ENCODE measurements at places on chromosomes 5 and 9.
A peak's percentile ranks its signal among the peaks of the same experiment; 100 is the strongest.

- DNase-seq: no peak
These were observed 147.2 kb upstream of the KLF4 start for GRCh38 chr9:107636571-107637381.

DNA sequence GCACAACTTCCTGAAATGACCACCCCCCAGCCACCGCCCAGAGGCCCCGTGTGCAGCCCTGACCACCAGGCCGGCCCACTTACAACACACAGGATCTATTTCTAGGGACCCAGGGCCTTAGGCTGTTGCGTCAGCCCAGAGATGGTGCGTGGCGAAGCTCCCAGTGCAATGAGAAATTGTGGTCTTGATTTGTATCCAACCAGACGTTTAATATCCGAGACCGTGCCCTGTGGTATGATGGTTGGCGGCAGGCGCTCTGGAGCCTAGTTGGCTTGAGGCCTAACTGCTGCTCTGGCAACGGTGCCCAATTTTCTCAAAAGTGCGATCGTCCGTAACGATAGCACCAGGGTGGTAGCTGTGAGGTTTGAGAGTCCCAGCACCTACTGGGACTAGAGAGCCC is 32.6 kb upstream of the SLC6A19 start:
- peak; percentile 29 for DNase-seq

DNA sequence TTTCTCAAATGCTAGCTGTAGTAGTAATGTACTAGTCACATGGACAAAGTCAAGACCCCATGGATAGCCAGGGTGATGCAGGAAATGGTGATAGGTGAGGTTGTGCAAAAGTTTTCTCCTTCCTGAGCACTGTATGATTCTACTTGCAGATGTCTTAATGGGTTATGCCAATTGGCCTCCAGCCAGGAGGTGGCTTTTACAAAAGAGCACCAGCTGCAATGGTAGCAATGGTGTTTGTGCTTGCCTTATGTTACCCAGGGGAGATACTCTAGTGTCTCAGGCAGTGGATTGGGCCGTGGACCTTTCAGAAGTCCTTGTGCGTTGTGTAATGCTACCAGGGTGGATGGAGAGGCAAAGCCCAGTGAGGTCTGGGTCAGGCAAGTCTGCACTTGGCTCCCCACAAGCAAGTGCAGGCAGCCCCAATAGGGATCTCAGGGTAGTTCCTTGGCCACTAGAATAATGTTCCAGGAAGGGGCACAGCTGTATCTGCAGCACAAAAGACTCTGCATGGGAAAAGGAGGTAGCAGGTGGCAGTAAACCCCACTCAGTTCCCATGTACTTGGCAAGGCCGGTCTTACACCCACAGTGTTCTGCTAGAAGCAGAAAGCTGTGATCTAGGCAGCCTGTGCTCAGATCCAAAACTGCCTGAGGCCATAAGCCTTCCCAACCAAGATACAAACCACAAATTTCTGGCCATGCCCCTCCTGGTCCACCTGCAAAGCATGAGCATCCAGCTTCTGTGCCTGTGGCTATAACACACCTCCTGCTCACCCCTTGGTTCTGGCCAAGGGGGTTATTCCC is 46.4 kb upstream of the EDIL3 start:
- no peak for DNase-seq

GRCh38 chr5:151107738-151108520 is 27.1 kb upstream of the TNIP1 start:
- no peak for DNase-seq

GRCh38 chr5:34499001-34499734 is 157.0 kb upstream of the RAI14 start:
- no peak for DNase-seq

GRCh38 chr9:99822109-99822805 is 572 bp downstream of the NR4A3 start:
- peak; percentile 34 for DNase-seq

DNA sequence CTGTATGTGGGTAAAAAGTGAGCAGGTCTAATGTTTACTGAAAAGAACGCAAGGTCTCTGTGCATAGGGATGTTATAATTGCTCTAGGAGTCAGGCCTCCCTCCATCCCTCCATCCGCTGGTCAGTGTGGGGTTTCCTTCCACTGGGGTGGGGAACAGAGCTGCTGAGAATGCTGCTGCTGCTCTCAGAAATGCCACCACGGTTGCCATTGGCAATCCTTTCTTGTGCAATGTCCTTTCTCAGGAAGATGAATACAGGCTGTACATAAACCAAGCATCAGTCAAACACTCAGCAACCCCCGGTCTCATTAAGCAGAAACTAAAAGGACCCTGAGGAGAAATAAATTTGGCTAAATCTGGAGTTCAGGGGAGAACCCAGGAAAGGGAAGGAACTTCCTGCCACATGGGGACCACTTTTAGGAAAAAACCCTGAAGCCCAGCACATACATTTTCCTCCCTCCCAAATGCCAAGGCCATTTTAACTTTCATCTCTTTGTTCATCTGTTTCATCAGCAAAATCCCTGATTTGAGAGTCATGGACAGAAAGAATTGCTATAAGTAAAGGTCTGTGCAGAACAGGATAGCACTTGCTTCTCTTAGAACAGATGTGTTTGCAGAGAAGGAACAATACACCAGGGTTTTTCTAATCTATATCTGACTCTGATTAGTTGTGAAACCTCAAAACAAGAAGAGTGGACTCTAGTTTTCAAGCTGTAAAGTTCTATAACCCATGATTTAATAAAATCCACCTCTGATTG is 70.4 kb upstream of the SLC1A3 start:
- no peak for DNase-seq

GRCh38 chr5:54964405-54964804 is 21.0 kb downstream of the ESM1 start:
- DNase-seq: no peak

GRCh38 chr9:14251154-14252071 is 62.5 kb downstream of the NFIB start:
- DNase-seq: peak; percentile 75

GRCh38 chr5:35408146-35408545 is 177.9 kb upstream of the PRLR start:
- DNase-seq: no peak

DNA sequence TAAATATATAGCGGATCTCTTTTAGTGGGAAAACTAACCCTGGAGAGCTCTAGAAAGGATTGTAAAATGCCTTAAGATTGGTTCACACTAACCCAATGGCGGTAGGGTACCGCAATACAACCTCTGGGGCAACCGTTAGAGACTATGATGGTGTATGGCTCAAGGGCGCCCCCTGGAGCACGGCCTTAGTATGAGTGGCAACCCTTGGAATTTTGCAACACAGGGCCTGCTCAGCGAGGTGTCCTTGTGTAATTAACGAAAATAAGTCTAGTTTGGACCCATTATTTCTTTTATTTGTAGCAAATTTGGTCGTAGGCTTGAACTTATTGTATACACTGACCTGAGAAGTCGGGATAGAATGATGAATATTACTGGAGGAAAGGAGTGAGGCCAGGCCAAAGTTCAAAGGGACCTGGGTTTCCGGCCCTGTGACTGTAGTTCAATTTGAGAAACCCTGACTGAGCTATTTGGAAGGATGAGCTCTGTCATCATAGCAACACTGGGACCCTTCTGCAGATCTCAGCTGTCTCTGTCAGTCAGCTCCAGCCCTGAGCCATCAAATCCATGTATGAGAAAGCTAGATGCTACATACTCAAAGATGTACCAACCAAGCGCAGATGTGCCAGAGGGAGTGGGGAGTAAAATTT is 54.8 kb downstream of the CAMK4 start:
- no peak for DNase-seq

DNA sequence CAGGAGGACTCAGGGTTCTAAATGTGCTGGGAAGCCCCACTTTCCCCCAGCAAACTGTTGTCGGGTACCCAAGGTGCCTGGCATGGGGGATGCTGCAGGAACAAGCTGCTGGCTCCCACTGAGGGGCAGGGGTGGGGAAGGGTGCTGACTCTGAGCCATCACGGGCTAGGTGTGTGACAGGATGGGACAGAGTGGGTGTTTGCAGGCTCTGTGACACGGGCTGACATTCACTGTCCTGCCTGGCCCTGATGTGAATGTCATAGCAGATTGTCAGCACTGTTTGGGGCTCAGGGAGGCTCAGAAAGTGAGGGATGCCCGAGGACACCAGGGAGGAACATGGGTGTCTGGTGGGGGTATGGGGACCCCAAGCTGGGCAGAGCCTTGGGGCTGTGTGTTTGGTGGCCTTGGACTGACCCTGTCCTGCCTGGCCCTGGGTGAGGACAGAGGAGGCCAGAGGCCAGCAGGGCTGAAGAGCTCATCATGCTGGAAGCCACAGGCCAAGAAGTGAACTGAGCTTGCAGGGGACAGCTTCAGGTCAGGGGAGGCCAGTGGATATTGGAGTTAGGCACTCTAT is 20.6 kb downstream of the WNK2 start:
- DNase-seq: no peak

GRCh38 chr5:19270153-19270552 is 717.8 kb downstream of the CDH18 start:
- peak; percentile 20 for DNase-seq

GRCh38 chr9:93786204-93786603 is 169.0 kb downstream of the BARX1 start:
- no peak for DNase-seq

DNA sequence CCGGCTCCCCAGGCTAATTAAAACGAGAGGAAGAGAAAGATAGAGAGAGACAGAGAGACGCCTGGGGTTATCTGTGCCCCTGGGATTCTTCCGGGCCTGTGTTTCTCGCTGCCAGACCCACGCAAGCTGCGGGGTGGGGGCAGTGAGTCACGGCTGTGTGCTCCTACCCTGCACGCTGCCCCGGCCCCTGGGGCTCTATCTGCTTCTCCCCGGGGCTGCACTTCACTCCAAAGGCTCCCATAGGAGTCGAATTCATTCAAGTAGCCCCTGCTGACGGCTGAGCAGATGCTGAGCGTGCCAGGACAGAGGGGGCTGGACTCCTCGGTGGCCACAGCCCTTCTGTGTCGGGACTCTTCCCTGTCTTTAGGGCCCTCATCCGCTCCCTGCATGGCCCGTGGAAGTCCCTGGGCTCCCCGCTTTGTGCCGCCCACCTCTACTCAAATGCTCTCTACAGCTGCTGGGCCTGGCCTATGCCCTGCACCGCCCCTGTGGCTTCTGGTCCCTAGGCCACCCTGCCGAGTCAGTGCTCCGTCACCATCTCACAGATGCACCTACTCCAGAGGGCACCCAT is 22.8 kb downstream of the SARDH start:
- DNase-seq: no peak

DNA sequence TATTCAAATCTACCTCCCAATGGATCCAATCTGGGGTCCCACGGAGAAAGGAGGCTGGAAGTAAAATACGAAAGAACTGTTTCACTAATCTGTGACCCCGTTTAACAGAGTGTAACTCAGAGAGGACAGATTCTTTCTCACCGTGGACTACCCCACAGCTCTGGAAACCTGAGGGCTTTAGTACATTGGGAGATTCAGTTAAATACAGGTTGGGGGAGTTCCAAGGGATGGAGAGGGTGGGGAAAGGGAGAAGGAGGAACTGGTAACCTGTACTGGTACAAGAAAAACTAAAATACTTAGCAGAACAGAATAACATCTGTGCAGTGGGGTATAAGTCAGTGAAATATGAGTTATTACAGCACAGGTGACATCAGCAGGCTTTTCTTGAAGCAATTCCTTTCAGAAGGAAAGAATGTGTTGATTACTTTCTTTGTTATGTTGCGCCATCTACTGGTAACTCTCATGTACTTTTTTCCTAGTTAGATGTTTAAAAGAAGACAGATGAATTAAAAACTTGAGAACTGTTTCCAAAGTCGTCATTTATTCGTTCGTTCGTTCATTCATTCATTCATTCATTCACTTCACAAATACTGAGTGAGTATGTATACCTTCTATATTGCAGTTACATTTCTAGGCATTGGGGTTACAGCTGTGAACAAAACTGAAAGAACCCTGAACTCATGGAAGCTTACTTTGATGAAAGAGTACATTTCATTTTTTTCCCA is 30.0 kb upstream of the STOM start:
- peak; percentile 60 for DNase-seq

DNA sequence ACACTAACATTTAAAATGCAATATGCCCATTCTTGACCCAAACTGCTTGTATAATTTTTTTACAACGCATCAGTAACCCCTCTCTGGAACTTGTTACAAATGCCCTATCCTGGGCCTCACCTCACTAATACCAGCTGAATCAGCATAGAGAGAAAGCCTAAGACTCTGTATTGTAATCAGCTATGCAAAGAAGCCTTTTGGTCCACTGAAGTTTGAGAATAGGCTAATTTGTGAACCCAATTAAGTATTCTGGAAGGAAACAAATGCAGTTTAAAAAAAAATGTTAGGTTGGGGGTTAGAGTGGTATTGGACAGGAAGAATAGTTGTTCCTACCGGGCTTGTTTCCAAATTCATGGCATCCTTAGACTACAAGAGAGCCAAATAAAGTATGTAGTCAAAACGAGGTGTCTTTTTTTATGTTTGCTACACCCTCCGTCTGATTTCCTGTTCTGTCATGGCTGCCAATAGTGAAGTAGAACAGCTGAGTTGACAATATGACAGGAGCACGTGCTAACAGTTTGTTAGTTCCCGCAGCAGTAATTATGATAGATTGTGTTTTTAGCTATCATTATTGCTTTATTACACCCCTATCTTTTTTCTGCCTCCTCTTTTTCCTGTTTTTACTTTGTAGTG is 1048.7 kb upstream of the NUDT12 start:
- DNase-seq: peak; percentile 81

DNA sequence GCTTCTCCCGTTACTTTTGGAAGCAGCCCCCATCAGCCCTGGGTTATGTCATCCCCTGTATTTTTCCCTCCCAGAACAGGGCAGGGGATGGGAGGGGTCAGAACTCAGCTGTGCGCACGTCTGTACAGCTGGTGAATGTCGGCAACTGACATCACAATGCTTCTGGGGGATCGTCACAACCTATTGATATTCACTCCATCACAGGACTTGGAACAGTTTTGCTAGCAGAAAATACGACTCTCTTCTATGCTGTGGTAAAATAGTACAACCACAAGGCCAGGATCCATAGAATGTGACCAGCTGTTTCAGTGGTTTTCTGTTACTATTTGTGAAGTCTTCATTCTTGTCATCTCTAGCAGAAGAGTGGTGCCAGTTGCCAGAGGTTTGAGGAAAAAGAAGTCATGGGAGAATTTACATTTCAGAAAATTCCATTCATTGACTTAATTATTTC is 77.1 kb upstream of the KLF4 start:
- no peak for DNase-seq

- peak; percentile 63 for DNase-seq
These were observed at the start of gene ZBTB34 for GRCh38 chr9:126860077-126860756. TSS of gene ZBTB34 (plus strand) at chr9:126860639. CDS start at chr9:126879400, 18,761 bp downstream.

GRCh38 chr9:82418334-82418733 is 429.8 kb downstream of the SPATA31D1 start:
- DNase-seq: no peak

DNA sequence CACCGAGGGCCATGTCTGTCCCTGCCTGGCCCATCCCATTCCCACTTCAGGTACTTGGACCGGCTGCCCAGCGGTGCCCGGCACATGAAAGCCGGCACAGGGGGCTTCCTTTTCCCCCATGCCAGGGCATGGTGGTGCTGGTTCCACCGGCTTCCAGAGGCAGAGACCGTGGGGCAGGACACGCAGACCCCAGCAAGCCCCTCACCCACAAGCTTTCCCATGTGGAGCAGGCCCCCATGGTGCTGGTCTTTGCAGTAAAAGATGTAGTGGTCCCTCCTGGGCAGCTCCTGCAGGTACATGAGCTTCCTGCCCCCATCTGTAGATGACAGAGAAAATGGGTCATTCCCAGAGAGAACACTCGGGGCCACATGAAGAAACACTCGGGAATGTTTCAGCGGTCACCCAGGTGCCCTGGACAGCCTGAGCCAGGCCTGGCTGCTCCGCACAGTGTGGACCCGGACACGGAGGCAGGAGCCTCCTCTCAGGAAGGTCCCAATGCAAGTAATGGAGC is 2.0 kb downstream of the OBP2B start:
- no peak for DNase-seq

GRCh38 chr5:139579-140442 is 47.8 kb downstream of the PLEKHG4B start:
- DNase-seq: no peak

GRCh38 chr5:67214707-67215447 is 18.3 kb upstream of the CD180 start:
- DNase-seq: no peak
